EL (cell line): ENCODE measurements at places on chromosomes 1 and 21.
A peak's percentile ranks its signal among the peaks of the same experiment; 100 is the strongest.

DNA sequence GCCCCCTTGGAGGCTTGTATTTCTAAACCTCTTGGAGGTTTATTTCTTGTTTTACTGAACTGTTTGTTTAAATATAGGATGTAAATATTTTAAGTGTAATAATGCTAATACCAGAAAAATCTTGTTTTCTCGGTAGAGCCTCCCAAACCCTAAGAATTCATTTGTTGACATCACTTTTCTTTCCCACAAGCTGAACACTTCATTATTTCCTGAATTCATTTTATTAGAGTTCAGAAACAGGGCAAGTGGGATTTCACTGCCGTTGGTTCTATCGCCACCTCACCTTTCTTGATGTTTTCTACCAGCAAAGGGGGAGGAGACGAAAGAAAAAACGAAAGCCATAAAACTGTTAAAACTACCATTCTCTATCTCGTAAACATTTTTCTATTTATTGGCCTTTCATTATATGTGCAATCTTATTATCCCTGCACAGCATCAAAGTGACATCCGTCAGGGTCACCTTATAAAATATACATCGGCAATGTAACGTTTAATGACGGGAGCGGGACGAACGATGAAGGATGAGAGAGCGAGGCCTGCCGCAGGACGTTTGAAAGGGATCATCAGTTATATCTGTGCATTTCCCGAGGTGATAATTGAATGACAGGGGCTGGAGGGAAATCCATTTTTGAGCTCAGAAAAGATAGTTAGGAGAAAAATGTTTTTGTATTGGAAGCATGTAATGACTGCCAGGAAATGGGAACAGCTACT lies 59.5 kb downstream of the SLC45A1 start:
- DNase-seq: no peak

DNA sequence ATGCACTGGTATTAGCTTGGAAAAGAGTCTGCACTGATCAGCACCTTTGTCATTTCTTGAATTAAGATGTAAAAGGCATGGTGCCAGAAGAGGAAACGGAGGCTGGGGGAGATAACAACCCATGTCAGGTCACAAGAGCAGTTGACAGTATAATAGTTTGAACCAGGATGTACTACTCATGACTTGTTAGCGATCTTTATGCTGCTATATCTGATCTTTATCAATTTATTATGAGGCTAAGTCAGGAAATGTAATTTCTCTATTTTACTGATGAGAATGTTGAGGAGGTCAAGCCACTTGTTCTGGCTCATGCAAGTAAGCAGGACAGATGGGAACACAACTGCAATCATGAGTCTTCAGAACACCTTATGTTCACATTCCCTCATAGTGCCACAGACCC lies 41.4 kb downstream of the RGS5 start:
- no peak for DNase-seq

DNA sequence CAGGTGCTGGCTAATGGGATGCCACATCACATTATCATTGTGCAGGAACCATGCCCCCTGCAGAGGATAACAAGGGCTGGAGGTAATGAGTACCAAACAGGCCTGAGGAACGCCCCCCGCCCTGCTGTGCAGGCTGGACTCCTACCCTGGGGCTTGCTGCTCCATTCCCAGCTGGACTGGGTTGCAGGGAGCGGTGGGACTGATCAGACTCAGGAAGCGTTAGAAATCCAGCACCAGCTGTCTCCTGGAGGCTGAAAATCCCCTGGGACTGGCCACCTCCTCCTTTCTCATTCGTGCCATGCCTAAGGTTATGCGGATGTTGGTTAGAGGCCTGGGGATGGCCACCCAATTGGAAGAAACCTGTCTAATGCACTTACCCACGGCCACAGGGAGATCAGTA lies 36.9 kb upstream of the POU3F1 start:
- DNase-seq: no peak

DNA sequence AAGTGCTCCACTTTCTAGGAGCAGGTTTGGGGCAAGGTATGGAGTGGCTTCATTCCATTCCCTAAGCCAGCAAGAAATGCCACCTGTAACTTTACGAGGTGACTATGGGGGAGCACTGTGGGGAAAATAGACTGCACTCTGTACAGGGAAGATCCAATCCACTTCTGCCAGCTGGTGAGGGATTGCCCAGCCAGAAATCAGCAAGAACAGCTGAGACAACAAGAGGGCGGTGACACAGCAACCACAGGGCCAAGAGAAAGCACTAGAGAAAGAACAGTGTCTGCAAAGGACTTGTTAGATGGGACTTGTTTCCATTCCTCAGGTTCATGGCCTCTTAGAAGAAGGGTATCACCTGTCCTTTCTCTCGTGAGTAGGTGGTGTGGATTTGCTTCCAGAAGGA lies 19.6 kb downstream of the CAPN8 start:
- no peak for DNase-seq

- DNase-seq: no peak
Measured at GRCh38 chr1:156259805-156260204, 11.9 kb upstream of the PAQR6 start.

- DNase-seq: no peak
Measured at GRCh38 chr1:24331961-24332673, 13.0 kb downstream of the GRHL3 start.

- DNase-seq: no peak
Measured at GRCh38 chr1:11541956-11542355, 63.0 kb downstream of the DISP3 start.

DNA sequence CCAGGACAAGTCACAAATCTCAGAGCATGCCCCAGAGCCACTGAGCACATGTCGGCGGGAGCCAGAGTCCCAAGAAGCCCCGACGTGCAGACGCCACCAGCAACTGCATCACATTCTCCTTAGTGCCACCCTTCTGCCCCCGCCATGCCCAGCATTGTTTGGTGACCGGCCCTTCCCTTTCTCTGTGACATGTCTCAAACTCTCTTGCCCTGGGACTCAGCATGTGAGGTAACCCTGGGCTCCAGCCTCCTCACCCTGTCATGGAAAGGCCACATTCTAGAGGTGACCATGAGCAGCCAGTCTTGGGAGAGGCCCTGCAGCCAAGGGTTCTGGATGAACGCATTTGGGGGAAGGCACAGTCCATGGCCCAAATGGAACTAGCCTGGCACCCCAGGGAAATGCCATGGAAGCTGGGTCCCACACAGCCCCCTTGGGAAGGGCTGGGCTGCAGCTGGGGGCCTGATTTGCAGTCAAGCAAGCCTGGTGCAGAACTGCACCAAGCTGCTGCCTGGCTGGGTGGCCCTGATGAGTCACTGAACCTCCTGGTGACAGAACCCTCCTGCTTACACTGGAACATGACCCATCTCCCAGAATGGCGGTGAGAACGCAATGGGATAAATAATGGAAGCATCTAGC lies 94.4 kb downstream of the ITPKB start:
- no peak for DNase-seq

DNA sequence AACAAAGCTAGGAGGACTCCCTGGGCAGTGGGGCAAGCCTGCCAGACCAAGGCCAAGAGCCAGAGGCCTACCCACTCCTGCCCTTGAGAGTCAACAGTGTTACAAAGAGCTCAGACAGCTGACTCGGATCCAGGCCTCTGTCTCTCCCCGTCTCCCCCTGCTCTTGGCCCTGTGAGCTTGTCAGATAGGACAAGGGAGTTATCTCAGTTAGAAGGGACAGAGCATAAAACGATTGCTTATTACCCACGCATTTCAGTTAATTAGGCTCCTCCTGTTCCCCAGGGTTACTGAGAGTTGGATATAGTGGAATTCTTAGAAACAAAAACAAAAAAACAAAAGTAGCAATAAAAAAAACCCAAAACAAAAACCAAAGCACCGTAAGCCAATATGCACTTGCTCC lies 1.3 kb downstream of the SLC41A1 start:
- no peak for DNase-seq

DNA sequence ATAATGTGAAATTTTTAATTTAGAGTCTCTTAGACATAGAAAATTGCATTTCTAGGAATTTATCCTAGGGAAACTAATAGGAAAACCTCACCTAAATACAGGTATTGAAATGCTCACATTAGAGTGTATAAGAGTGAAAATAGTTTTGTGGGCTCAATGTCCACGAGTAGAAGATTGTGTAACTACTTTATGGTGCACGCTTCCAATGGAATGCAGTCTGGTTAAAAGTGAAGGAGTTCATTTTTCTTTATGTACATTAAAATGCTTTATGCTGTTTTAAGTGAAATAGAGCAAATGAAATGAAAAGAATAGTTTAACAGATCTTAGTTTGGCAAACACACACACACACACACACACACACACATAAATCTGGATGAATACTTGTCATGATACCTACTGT lies 278.2 kb downstream of the USP25 start:
- peak; percentile 3 for DNase-seq

GRCh38 chr1:208012721-208013120 lies 101.8 kb upstream of the CD34 start:
- DNase-seq: no peak

DNA sequence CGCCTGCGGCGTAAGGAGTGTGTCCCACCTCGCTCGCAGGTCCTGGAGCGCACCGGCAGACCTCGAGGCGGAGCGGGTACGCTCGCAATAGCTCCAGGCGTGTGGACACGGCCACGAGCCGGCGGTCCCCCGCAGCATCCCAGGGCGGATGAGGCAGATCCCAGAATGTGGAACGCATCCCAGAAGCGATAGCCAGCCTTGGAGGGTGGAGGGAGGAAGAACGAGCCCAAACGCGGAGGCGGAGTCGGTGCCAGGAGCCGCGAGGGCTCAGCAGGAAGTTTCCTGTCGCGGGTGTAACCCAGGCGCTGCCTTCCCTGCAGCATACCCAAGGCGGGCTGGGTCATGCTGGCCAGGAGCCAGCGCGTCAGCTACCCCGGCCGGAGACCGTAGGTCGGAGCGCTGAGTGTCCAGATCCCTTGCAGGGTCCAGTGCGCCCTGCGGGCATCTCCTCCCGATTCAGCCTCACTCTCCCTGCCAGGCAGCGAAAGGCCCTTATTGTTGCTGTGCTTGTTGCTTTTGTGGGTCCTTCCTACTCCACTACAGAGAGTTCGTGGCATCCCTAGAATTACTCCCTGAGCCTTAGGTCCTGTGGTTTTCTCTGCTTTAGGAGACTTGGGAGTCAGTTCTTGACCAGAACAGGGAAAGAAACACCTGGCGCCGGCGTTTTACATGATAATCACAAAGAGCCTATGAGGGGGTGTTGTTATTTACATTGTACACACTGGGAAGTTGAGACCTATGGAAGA lies 27.7 kb downstream of the STYXL2 start:
- peak; percentile 53 for DNase-seq

- DNase-seq: peak; percentile 28
Measured at GRCh38 chr1:166814611-166815010, 24.7 kb upstream of the POGK start.

DNA sequence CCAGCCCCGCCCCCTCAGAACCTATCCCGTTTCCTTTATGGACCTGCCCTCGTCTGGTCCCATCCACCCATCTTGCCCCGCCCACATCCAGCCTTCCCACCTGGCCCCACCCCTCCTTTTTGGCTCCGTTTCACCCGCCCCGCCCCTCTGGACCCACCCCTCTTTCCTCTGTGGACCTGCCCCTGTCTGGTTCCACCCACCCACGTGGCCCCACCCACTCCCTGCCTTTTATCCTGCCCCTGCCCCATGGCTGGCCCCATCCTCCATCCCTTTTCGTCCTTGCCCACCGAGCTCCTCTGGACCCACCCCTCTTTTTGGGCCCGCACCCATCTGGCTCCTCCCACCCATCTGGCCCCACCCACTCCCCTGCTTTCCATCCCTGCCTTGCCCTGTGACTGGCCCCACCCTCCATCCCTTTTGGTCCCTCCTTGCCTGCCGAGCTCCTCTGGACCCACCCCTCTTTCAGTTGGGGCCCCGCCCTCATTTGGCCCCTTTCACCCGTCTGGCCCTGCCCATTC lies 177.3 kb downstream of the CAMTA1 start:
- peak; percentile 49 for DNase-seq

DNA sequence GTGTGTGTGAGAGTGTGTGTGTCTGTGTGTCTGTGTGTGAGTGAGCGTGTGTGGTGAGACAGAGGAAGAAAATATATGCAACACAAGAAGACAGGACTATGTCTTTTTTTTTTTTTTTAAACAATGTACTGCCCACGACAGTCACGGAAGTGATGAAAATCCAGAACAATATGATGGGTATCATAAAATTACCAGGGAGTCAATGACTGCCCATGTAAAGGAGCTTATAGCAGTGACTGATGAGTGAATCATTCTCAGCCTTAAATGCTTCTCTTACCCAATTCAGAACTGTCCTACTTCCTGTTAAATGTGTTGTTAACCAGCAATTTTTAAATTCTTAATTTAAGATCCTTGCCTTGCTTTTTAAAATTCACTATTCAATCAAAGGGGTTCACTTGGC lies 46.6 kb downstream of the RGS7 start:
- DNase-seq: peak; percentile 80

- DNase-seq: no peak
Measured at GRCh38 chr1:161978011-161978790, 45.5 kb downstream of the OLFML2B start.

GRCh38 chr1:26754086-26754874 lies 33.5 kb upstream of the PIGV start:
- DNase-seq: no peak

DNA sequence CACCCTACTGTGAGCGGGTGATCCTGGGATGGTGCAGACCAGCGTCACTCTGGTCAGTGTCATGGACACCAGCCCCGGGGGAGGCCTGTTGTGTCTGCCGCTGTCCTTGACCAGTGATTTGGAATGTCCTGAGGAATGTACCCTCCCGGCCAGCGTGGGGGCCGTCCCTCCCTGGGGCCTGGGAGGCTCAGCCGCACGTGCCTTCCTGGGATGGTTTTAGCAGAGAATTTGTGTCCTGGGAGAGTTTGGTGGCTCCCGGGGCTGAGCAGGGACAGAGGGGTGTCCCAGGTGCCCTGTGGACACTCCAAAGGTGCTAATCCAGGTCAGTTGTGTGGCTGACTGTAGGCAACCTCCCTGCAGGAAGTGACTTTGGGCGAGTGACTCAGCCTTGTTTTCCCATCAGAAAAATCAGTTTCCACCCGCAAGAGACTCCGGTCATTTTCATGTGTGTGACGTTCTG lies 6.2 kb downstream of the ARHGEF16 start:
- DNase-seq: peak; percentile 42

- DNase-seq: peak; percentile 45
Measured at GRCh38 chr1:3910857-3911845, 11.1 kb upstream of the C1orf174 start.

DNA sequence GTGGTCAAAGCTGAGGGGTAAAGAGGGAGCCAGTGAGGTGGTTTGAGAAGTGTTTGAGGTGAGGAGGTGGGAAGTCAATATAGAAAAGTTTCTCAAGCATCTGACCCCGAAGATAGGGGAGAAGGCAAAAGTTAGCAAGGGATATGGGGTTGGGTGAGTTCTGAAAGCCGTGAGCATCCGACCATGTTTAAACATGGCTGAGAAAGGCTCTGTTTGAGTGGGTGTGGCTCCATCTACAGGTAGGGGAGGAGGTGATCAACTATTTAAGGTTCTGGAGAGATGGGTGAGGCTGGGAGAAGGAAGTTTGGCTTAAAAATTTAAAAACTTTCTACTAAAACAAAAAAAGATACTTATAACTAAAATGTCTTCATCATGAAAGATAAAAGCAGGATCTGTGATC lies 273.8 kb downstream of the KCNJ6 start:
- DNase-seq: no peak

GRCh38 chr1:200774311-200774710 lies 35.6 kb downstream of the CAMSAP2 start:
- DNase-seq: no peak

GRCh38 chr1:7501723-7502603 lies 269.1 kb upstream of the VAMP3 start:
- DNase-seq: no peak

- DNase-seq: no peak
Measured at GRCh38 chr1:40081871-40082270, 15.2 kb downstream of the PPT1 start.
